ENCODE measurements at places on chromosomes 1 and 21.

- DNase-seq = peak; percentile 70
Measured at GRCh38 chr1:184545601-184546000, 158.8 kb downstream of the C1orf21 start.

- no peak for DNase-seq
Measured at GRCh38 chr1:96721053-96721415, 550 bp upstream of the PTBP2 start.

GRCh38 chr1:67434491-67434890 lies 4.3 kb upstream of the SERBP1 start:
- no peak for DNase-seq

GRCh38 chr1:202689493-202690342 lies 20.5 kb downstream of the SYT2 start:
- DNase-seq = no peak

DNA sequence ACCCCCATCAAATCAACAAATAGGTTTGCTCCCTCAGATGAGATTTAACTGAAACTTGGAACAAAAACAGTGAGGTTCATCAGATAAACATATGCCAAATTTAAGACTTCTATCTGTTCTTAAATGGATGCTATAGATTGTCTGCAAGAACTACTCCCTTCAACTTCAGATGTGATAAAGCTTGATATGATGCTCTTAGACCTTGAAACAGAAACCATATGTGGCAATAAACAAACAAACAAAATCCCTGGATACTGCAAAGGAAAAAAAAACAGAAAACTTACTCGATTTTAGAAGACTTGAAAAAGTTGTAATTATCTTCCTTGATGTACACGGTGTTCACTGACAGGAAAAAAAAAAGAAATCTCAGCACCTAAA lies 286.1 kb upstream of the USP25 start:
- no peak for DNase-seq

DNA sequence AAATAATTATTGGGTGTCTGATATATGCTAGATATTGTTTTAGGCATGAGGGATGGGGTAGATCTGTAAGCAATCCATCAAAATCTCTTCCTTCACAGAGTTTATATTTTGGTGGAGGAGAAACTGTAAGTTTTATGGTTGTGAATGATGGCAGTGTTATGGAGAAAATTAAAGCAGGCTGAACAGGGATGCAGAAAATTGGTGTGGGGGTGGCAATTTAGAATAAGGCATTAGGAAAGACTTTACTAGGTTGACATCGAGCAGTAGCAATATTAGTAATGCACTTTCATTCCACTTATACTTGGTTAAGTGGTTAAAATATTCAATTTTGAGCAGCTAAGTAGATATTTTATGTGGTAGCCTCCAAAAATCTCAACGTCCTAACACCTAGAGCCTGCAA lies 261.1 kb upstream of the SNX7 start:
- DNase-seq = no peak

- DNase-seq = no peak
Measured at GRCh38 chr1:63155437-63155836, 166.9 kb upstream of the FOXD3 start.

GRCh38 chr1:204802401-204803175 lies 68.1 kb upstream of the NFASC start:
- no peak for DNase-seq

DNA sequence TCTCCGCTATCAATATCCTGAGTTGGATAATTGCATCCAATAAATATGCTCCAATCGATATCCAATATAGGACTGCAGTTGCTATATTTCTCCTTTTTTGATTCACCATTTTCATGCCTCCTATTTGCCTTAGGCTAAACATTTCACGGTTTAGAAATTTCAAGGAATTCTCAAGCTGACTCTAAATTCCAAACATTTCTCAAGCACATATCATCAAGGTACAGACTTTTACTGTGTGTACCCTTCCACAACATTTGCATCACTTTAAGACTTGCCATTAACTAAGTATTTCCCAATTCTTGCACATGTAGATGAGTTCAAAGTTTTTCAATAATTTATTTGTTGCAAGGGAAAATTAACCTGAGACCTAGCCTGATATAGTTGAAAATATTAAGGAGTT lies 795.2 kb upstream of the TMPRSS15 start:
- no peak for DNase-seq

- DNase-seq = no peak
Measured at GRCh38 chr1:210129759-210130158, 102.8 kb upstream of the SERTAD4 start.

GRCh38 chr1:180182643-180183311 lies 28.1 kb downstream of the QSOX1 start:
- DNase-seq = no peak

DNA sequence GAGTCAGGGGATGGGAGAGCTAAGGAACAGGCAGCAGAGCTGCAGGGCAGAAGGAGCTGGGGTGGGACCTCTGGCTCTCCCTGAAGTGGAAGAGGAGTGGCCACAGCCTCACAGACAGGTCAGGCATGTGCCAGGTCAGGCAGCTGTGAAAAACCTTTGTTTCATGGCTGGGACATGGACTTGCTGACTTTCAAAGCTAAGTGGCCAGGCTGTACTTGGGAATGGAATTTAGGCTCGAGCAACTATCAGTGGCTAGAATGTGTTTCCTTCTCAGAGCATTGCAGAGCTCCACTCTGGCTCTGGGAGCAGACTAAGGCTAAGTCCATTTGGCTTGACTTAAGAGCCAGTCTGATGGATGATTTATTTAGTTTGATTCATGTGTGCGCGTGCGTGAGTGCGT lies 385.1 kb downstream of the LMX1A start:
- DNase-seq = no peak

GRCh38 chr1:236623371-236624166 lies 19.3 kb upstream of the HEATR1 start:
- DNase-seq = peak; percentile 32

DNA sequence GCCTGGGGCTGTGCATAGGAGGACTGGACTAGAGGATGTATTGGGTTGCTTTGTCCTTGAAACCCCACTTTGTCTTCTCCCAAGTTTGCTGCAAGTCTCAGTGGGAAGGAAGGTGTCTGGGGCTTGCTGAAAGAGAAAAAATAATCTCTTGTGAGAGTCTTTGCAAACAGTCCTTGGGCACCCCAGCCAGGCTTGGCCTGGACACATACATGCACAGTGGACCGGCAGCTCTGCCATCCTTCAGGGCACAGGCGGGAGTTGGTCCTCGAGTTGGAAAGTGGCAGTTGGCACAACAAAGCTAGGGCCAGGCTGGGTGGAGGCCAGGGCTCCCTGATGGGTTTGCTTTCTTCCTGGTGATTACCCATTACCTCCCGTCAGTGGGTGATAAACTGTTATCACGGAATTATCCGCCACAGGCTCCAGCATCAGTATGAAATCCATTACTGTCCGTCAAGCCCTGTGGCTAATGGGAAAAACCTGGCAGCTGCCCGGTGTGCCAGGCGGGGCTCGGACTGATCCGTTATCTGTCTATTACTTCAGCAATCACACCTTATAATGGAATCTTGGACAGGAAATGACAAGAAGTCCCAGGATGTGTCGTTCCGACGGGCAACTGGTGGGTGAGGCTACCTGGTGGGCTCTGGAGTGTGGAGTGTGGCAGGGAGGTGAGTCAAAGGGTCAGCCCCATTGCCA lies 265.7 kb downstream of the GRIK3 start:
- no peak for DNase-seq

DNA sequence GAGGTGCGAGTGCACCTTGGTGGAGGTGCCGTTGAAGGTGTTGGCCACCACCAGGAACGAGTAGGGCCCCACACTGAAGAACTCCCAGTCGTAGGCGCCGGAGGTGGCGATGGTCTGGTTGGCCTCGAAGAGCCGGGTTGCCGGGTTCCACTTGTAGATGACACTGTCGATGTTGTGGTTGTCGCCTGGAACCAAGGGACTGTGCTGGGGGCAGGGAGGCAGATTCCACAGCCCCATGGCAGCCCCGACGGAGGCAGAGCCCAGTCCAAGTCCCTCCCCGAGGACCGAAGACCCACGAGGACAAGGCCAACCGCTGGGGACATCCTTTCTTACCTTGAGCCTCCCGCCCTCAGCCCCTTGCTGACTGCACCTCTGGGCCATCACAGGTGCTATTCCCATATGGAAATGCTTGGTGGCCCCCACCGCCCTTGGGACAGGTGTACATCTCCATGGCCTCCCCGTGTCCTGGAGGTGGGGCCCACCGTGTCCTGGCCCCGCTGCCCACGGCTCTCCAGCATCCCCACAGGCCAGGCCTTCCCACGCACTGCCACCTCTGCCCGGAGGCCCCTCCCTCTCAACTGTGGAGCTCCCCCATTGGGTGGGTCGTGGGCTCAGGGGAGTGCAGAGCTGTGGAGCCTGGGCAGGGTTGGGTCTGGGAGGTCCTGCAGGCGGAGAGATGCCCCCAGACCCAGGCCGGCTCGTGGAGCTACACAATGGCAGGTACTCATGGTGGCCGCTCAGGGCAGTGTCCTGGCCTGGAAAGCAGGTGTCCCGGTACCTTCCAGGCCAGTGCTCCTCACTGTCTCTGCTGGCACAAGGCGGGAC lies 17.9 kb downstream of the KRTAP10-1 start:
- DNase-seq = no peak

GRCh38 chr1:110616587-110616986 lies 10.4 kb upstream of the KCNA2 start:
- peak; percentile 31 for DNase-seq

DNA sequence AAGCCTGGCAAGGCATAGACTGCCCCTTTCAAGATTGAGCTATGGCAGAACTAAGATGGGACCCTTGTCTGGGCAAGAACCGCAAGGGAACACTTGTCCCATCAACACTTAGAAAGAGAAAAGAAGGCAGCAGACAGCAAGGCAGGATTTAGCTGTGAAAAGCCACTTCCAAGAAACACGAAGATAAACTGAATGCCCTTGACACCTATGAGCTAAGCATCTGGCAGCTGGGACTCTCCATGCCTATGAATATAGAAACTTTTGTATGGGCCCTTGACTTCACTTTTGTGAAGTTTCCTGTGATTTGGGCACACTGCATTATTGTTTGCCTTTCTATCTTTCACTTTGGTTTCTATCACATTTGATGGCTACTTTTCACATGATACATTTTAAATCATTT lies 24.9 kb upstream of the CACNA1E start:
- no peak for DNase-seq

- DNase-seq = no peak
Measured at GRCh38 chr1:214823311-214824117, 220.5 kb downstream of the CENPF start.

DNA sequence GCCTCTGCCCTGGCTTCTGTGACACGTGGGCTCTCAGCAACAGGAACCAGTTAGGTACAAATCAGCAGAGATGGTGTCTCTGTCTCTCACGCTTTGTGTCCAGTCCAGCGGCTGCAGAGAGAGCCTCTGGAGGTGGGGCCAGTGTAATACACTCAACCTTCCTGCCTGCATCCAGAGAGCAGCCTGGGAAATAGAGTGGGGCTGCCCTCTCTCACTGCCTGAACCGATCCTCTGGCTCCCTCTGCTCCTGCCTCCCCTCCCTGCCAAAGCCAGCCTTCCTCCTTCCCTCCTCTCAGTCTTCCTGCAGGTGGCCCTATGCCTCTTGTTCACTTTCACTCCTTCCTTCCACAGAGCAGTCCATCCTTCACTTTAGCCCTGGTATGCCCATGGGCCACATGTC lies at the start of gene ZNF648:
Gene ZNF648 (minus strand): TSS at position 119 of the 400 bp plus-strand sequence. CDS start 3,702 bp downstream, outside the sequence.
- no peak for DNase-seq

GRCh38 chr1:75712306-75712705 lies 12.2 kb upstream of the ACADM start:
- DNase-seq = peak; percentile 68

GRCh38 chr1:54510715-54511270 lies 37.2 kb upstream of the ACOT11 start:
- no peak for DNase-seq

GRCh38 chr1:5393146-5393545 lies 599.1 kb downstream of the NPHP4 start:
- no peak for DNase-seq

GRCh38 chr1:233723387-233723786 lies 109.5 kb downstream of the KCNK1 start:
- DNase-seq = no peak

DNA sequence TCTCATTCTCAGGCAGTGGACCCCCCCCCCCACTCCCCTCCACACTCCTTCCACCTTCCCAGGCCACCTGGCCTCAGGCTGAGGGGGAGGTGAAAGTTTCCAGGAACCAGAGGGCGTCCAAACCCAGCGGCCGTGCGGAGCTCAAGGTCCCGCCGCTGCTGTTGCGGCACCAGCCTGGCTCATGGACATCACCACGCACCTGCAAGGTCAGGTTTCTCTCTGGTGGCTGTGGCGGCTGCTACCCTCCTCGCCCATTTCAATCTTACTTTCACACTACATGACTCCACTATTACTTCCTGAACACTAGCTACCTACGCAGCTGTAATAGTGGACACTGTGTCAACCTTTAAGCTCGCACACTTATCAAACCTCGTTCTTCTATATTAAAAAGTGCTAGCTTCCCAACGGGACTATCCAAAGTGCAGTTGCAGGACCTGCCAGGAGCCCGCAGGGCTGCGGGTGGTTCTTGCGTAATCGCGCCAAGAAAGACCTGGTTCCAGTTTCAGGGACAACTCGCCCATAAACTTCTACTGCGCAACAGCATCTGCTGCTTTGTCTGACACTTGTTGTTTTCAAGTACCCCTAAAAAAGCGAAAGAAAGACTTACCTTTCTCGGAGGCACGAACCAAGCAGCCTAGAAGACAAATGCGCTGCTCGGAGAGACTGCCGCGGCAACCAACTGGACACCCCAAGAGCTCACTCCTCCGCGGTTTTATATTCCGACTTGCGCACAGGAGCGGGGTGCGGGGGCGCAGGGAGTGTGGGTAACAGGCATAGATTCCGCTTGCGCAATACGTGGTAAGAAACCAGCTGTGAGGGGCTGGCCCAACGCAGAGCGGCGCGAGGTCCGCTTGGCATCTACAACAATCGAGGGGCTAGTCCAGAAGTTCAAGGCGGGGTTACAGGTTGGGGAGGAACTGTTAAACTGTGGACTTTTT lies at the start of gene DIRAS3:
Gene DIRAS3 (minus strand): TSS at position 687 of the 938 bp plus-strand sequence. CDS start 3,330 bp downstream, outside the sequence.
- peak; percentile 84 for DNase-seq

DNA sequence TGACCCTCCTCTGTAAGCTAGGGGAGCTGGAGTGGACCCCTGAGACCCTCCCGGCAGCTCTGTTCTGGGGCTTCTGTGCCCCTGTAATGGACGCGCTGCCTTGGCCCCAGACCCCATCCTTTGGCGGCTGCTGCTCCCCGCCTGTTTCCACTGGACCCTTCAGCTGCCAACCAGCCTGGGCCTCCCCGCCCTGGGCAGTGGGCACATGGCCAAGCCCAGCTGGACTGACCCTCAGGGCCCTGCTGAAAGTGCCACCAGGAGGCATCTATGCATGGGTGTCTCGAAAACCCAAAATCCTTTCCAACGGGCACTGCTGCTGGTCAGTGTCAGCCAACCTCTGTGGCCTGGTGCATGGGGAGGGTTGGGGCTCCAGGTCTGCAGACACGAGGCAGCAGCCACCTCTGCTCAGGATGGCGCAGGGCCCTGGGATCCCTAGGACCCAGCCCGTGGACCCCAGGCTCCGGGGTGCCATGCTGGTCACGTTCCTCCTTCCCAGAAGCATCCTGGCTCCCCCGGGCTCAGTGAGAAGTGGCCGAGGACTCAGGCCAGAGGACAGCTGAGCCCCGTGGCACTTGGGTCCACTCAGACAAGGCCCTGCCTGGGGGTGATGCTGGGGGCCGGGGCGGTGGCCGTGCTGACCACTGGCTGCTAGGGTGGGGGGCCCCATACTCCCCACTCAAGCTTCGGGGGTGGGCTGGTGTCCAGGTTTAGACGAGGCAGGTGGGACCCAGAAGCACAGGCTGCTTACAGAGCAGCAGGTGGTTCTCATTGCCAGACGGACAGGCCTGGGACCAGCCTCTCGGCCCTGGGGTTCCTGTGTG lies 46.9 kb downstream of the SLX9 start:
- DNase-seq = no peak

GRCh38 chr1:246932366-246932700 lies 585 bp upstream of the AHCTF1 start:
- DNase-seq = no peak

Data from iris pigment epithelial cell (primary cell).